ENCODE measurements at places on chromosomes 6 and 20.

DNA sequence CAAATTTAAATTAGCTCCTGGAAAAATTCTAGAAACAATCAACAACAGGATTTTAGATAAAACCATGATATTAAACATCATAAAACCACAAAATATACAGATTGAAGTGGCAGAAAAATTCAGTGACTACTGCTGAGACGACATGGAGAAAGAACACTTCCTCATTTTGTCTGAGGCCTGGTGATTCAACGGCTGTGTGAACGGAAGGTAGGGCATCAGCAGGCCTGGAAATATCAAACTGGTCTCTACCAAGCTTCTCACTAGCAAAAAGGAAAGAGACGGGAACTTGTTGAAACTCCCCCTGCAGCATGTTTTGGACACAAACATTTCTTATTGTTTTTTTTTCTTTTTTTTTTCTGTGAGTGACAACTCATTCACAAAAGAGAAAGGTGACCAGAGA lies 58.0 kb upstream of the AHI1 start:
- peak; percentile 17 for DNase-seq

- DNase-seq = peak; percentile 30
These were observed 16.3 kb downstream of the GNAS start for GRCh38 chr20:58868795-58869194.

GRCh38 chr20:47529840-47530239 lies 28.2 kb downstream of the NCOA3 start:
- no peak for DNase-seq

DNA sequence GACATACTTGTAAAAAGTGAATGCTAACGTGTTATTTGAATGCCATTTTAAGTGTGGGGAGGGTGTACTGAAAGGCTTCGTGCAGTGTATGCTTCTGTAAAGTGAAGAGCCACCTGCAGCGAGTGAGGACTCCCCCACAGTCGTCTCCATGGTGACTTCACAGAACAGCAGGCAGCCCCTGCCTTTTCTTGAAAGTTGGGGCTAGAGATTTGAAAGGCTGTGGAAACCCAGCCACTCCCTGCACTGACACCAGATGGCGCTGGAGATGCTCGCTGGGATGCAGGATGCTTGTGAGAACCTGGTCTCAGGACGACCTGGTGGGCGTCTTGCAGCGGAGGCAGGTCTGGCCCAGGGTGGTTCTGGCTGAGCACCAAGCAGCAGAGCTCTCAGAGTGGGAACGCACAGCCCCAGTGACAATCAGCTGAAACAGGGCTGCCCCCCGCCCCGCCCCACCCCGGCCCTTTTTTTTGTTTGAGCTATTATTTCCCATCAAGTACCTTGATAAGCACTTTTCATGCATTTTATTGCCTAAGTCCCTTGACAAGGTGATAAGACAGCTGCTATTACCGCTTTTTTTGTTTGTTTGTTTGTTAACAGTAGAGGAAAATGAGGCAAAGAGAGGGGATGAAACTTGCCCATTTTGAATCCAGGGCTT lies 150.3 kb downstream of the SYCP2 start:
- peak; percentile 57 for DNase-seq

DNA sequence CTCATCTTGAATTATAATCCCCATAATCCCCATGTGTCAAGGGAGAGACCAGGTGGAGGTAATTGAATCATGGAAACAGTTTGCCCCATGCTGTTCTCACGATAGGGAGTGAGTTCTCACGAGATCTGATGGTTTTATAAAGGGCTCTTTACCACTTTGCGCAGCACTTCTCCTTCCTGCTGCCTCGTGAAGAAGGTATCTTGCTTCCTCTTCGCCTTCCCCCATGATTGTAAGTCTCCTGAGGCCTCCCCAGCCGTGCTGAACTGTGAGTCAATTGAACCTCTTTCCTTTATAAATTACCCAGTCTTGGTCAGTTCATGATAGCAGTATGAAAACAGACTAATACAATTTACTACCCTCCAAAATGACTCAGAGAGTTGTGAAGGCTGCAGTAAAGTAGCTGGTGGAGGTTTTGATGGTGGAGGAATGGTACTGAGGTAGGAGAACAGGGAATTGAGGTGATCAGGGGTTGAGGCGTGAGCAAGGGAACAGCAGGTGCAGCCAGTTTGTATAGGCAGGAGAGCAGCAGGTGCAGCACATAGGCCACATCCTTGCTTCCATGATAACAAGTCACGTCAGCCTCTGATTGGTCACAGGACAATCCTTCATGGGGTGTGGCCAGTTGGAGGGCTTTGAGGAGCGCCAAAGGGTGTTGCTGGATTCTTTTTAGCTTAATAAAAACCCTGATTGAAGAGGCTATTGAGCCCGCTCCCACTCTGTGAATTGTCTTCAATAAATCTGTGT lies 150.0 kb downstream of the CDC5L start:
- DNase-seq = no peak

DNA sequence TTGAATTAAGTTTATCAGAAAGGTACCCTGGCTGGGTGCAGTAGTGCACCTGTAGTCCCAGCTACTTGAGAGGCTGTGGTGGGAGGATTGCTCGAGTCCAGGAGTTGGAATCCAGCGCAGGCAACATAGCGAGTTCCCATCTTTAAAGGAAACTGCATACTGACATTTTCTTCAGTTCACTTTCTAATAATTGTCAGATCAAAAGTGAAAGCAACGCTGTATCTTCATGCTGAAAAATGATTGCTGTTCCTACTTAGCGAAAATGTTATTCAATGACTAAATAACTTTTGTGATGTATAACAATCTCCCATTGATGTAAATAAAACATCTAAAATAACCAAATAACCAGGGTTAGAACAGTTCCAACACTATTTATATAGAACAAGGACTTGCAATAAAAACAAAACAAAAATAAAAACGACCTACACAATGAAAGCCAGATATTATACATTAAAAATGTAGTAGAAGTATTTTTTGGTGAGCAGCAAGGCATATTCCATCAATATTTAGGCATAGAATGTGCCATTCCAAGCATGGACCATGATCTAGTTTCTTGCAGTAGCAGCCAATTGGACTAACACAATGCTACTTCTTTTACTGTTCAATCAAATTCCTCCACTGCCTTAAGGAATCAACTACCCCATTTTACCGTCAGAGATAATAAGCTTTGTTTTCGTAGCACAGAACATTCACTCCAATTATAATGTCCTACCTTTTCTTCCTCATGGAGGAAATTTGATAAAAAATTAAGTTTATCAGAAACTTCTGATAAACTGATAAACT lies 1.5 kb downstream of the LATS1 start:
- peak; percentile 8 for DNase-seq

DNA sequence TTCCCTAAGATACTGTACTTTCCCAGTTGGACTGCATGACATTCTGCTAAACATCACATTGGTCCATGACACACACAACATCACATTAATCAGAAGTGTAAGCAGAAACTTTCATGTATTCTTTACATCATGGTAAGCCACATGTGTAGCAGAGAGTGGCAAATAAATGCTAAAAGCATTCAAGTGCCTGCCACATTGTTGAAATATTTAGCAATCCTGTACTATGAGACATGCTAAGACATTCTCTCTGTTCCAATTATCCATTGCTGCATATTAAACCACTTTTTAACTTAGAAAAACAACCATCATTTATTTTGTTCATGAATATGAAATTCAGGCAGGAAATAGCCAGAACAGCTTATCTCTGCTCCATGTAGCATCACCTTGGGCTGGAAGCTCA lies 207.7 kb upstream of the GJE1 start:
- no peak for DNase-seq

- no peak for DNase-seq
These were observed 17.5 kb upstream of the SAMD3 start for GRCh38 chr6:130240232-130240631.

DNA sequence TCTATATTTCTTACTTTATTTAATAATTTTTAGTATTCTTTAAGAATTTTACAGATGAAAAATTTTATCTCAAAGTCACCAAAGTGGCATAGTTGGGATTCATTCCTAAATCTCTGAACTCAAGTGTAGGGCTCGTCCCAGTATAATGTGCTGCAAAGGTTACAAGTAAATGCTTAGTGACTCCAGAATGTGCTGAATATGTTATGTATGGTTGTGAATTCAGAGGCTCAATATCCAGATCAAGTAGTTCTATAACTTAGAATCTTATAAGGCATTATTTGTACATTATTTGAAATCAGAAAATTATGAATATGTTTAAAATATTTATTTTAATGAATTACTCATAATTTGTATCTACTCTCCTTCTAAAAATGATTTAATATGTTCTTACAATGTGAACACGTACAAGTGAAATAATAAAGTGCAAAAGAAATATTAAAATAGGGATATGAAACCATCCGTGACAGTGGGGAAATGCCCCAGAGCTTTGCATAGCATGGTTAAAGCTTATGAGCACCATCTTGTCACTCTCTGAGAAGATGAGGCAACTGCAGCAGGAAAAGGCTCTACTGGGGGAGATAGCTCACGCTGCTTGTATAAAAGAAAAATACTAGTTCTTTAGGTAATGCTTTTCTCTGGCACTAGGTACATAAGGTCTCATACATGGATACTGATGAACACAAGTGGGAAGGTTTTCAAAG lies 259.0 kb downstream of the FOXC1 start:
- DNase-seq = no peak

DNA sequence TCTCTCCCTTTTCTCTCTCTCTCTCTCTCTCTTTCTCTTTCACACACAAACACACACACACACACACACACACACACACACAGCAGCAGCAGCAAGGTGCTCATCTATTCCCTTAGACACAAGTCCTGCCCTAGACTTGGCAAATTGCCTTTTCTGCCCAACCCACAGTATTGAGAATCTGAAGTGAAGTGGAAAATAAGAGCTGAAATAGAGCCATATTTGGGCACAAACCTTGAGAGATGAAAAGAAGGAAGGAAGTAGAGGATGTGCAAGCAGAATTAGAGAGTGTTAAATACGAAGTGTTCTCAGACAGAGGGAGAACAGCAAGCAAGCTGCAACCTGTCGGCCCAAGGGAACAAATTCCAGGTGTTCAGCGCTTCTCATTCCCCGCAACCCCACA lies 557.5 kb upstream of the NOX3 start:
- no peak for DNase-seq

DNA sequence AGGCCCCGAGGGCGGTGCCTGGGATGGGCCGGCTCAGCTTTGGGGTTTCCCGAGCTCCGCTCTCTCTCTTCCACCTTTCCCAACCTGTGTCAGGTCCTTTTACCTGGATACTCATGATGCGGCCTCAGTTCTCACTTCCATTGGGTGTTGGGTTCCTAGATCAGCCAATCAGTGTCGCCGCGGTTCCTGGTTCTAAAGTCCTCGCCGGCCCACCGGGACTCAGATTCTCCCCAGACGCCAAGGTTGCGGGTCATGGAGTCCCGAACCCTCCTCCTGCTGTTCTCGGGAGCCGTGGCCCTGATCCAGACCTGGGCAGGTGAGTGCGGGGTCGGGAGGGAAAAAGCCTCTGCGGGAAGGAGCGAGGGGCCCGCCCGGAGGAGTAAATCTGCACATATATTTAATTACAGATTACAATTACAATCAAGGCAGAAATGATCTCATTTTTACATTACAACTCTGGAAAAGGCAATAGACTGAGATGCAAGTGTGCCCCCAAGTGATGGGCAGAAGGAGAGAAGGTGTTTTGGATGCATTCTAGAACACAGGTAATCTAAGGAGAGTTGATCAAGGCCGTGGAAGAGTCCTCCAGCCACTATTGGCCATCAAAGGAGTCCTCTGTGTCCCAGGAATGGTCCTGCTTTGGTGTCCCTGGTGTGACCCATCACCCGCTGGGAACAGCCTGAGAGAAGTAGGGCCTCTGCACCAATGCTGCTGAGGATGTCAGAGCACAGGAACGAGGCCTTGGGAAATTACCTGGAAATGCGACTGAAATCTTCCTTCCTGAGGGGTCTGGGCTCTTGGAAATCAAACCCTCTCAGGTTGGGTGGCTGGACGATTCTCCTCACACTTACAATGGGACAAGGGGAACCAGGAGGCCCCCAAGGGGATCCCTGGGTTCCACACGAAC lies 34.7 kb upstream of the MICB start:
- DNase-seq = peak; percentile 81

DNA sequence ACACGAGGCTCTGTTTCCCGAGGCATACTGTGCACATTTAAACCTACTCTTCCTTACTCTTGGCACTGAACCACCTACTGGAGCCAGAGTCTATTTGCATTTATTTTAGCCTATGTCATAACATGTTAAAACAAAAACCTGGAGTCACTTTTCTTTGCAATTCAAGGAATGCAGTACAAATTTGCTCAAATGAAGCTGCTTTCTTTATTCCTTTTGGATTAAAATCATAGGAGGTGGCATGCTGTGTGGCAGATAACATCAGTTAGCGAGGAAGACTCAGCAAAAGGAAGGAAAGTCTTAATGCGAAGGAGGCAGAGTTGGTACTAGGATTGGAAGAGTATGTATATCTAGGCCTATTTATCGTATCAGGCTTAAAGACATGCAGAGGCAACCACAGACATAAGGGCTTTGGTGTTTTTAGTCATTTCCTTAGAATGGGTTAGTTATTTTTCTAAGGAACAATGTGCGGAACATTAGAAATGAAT lies 92.9 kb downstream of the SAMD3 start:
- DNase-seq = no peak

GRCh38 chr6:45002390-45003105 lies 325.6 kb upstream of the RUNX2 start:
- DNase-seq = no peak

GRCh38 chr20:45341939-45342854 lies 6.0 kb downstream of the SDC4 start:
- no peak for DNase-seq

DNA sequence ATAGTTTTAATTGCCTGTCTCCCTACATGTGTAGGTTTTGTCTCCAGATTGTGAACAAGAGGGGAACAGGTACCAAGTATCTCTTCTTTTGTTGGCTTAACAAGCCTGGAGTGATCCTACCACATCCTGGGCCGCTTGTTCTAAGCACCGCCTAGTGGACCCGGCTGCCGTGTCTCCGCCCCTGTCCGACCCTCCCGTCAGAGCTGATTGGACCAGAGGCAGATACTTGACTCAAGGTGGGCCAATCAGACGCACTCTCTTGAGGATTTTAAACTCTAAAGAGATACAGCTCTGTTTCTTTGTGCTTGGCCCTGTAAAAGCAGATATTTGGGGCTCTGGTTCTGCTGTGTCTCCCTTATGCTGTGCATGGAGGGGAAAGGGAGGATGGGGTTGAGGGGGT lies 68.2 kb downstream of the PRDM1 start:
- DNase-seq = no peak

Measured in RPMI8226 (cell line).